ENCODE measurements at places on chromosomes 5 and 9. TPM values are rescaled to one million over a fixed set of nuclear protein-coding genes. Genes with fewer than 3 reads are reported as not detected.

GRCh38 chr9:136613824-136614371, 48.8 kb upstream of the EGFL7 start:
- DNase-seq: no peak

DNA sequence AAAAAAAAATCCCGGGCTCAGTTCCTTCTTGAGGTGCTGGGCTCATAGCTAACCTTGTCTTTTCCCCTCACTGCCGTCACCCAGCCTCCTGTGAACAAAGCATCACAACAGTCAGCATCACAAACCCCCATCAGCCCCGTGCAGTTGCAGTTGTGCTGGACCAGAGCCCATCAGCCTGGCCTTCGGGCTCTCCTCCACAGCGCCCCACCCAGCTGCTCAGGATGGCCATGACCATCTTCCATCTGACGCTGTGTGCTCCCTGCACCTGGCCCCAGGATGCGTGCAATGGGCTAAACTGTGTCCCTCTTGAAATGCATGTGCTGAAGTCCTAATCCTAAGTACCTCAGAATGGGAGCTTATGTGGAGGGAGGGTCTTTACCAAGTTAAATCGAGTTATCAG, 48.1 kb downstream of the NSUN2 start:
- DNase-seq: no peak

DNA sequence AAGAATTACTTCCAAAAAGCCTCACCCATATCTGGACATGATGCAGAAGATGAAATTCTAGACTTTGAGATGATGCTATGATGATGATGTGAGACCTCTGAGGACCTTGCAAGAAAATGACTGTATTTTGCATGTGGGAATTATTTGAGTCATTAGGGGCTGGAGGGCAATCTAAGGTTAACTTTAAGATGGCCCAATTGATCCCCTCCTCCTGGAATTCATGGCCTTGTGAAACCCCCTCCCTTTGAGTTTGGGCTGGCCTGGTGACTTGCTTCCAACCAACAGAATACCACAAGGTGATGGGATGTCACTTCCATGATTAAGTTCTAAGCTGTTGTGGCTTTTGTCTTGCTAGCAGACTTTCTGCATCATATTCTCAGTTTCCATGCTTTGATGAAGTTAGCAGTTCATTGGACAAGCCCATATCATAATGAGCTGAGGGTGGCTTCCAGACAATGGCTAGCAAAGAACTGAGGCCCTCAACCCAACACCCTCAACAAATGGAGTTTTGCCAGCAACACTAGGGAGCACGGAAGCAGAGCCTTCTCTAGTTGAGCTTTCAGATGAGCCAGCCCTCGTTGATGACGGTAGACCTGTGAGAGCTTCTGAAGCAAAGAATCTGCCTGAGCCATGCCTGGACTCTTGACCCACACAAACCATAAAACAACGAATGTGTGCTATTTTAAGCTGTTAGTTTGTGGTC, 7.4 kb upstream of the AMACR start:
- peak; percentile 63 for DNase-seq

DNA sequence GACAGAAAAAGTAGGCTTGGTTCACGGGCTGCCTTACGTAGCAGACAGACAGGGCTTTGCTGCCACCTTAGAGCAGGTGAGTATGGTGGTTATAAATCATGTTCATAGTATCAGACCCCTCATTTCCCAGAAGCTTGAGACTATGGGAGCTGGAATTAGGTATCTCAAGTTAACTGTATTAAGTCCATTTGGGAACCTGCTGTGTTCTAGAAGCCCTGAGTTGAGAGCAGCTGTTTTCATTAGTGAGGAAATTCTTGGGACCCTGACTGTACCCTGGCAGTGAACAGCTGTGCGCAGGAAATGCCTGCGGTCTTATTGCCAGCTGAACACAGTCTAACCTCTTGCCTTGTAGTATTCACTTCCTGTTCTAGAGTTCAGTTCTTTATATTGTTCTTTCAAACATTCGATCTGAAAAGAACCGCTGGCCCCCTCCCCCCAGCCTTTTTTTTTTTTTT, 29.8 kb downstream of the UGCG start:
- DNase-seq: peak; percentile 72

PPP1R26 gene
- 3.5 TPM for total RNA-seq

PCDHGC3 gene
- total RNA-seq: not detected

GRCh38 chr5:174608631-174609097, 115.7 kb upstream of the MSX2 start:
- peak; percentile 13 for DNase-seq

DNA sequence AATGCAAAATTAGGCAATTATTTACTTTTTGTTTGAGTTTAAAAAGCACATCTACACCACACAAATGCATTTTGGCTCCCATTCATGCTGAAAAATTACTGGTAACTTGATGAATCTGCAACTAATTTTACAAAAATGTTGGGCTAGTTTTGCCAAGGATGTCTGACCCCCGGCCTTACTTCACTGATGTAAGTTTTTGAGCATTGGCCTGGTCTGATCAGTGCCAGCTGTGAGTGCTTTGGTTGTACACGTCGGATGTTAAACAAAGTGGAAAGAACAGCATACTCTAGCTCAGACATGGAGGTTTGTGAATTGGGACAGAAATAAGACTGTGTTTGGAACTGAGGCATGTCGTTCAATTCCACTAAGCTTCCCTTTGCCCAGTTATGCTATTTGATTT, 1044.2 kb downstream of the TLE4 start:
- no peak for DNase-seq

DNA sequence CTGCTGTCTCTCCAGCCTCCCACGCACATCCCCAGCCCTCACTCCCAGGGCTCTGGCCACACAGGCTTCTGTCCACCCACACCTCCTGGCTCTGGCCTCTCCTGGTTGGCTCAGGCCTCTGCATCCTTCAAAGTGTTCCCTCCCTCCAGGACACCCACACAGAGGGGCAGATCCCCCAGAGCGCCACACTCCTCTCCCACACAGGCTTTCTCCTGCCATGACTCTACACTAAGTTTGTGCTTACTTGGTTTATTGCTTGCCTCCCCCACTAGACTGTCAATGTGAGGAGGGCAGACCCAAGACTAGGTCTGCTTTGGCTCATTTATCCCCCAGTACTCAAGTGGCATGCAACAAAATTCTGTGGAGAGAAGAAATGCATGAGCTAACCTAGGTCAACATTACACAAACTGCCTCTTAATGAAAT, 67.0 kb upstream of the SPOCK1 start:
- no peak for DNase-seq

DNA sequence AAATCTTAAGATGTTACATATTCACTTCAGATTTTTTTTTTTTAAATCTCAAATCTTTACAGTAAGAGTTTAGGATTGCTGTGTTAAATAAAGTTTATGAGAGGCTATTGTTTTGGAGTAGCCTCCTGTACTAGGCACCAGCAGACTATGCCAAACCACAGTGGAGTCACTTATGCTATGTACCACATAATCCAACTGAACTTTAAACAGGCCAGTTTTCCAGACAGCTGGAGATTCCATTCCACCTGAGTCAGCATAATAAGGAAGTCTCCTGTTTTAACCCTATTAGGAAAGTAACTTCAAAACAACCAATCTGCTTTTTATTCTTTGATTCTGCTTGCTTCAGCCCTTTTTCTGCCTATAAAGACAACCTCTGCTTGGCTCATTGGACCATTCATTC, 205.2 kb downstream of the CSNK1G3 start:
- DNase-seq: no peak

DNA sequence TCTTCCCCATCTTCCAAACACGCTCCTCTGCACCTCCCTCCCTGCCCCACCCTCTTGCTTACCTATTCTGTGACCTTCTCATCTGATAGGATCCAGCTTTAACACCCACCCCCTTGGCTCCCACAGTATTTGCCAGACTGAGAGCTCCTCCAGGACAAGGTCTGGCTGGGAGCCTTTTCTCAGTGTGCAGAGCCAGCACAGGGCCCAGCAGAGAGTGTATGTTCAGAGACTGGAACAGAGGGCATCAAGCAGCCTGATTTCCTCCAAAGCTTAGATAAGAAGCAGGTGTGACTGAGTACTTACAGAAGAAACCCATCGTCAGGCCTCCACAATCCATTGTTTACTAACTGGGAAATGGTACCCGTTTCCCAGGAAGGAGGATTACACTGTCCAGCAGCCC, 26.6 kb downstream of the LHX6 start:
- DNase-seq: no peak

GPR151 gene
- not detected for total RNA-seq

DCP2 gene
- 102 TPM for total RNA-seq

P4HA2 gene
- total RNA-seq: 6.1 TPM

LCN12 gene
- total RNA-seq: 2.1 TPM

- DNase-seq: no peak
These were observed 32.2 kb downstream of the PRLR start for GRCh38 chr5:35198075-35198474.

DNA sequence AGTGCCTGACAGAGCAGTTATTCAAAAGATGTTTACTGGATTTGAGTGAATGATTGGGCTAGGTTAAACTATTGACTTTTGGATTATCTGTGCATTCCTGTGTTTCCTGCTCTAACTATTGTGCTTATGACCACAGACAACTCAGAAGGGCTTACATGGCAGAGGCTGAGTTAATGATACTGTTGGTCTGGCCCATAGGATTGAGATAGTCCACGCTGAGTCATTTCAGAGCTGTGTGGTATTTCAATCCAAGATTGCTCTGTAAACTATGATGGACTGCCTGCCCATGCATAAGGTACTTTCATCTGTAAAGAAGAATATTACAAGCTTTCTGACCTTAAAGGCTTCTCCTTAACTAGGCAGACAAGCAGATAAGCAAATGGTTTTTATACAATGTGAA, 49.1 kb upstream of the SLIT3 start:
- DNase-seq: no peak

TAF7 gene
- total RNA-seq: 54.6 TPM

GRCh38 chr9:133167769-133168168, 4.1 kb upstream of the GBGT1 start:
- no peak for DNase-seq

DNA sequence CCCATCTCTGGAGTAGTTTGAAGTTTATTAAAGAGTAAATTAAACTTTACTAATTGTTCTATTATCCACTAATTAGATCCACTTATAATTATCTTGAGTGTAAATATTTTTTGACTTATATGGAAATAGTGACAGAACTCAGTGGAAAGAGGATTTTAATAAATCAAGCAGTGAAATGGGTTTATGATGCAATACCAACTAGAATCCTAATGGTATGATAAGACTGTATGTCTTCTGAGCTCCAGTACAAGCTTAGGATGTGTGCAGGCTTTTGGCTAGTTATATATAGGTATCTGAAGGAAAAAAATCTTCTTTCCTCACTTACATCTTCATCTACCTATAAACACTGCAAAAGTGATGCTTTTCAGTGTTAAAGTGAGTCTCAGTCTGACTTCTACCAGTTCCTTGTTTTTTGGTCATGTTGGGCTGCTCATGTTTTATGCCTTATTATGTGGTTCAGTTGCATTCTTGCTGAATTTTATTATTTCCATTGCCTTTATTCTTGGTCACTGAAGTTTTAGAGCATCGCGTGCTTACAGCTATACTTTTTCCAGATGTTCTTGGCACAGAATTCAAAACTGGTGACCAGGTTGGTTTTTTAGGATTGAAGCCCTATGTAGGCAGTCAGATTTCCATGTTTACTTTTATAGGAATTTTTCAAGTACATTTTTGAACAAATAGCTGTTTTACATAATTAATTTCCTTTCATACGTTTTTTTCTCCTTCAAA, 30.5 kb downstream of the XRCC4 start:
- no peak for DNase-seq

GRCh38 chr9:94685359-94685758, 41.1 kb upstream of the AOPEP start:
- DNase-seq: no peak

FAM170A gene
- total RNA-seq: not detected

SLC1A3 gene
- total RNA-seq: not detected

DNA sequence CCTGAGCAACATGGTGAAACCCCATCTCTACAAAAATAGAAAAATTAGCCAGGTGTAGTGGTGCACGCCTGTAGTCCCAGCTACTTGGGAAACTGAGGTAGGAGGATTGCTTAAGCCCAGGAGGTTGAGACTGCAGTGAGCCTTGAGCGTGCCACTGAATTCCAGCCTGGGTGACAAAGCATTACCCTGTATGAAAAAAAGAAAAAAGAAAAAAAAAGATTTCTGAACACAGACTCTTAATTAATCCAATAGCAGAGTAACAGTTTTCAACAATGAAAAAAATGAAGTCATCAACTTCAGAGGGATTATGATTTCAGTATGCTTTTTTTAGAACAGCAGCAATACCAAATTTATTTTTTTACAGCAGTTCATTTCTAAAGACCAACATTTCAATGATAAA, 118.8 kb upstream of the TNPO1 start:
- no peak for DNase-seq

SMIM33 gene
- total RNA-seq: 1.5 TPM

DNA sequence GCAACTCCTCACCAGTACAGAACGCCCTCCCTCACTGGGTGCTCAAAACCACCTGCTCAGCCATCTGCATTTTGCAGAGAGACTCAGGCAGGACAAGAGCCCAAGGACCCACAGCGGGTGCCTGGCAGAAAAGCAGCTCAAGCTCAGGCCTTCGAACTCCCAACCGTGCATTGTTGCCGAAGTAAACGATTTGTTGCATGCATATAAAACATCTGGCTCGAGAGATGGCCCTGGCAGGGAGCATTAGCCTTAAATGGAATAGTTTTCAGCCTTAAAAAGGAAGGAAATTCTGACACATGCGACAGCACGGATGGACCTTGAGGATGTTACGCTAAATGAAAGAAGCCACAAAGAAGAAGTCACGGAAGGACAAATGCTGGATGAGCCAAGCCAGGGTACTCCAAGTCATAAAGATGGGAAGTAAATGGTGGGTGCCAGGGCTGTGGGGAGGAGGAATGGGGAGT, 160.4 kb upstream of the PHYKPL start:
- DNase-seq: no peak

TUBB4B gene
- total RNA-seq: 320 TPM

DNA sequence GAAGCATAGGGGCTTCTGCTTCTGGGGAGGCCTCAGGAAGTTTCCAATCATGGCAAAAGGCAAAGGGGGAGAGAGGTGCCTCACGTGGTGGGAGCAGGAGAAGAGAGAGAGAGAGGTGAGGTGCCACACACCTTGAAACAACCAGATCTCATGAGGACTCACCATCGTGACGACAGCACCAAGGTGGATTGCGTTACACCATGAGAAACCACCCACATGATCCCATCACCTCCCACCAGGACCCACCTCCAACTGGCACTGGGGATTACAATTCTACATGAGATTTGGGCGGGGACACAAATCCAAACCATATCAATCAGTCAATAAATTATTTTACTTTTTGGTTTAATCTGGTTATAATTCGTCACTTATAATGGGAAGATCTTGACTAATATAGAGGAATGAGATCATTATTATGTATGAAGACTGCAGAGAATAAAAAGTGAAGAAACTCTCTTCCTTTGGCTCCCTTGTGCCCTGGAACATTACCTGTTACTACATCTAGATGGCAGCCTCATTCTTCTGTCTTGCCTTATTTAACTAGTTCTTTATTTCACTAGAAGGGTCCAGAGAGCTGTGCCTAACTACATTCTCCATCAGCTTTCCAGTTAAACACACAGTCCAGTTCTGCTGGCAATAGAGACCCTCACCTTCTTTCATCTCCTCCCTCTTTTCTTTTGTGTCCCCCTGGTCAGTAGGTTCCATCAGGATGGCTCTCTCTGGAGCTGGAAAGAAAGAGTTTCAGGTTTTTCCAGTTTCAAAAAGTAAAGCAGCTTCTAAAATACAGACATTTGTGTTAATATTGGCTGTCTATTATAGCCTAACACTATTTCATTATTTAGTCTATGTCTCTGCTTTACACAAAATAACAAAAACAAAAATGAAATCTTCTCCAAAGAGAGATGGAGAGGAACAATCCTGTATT, 21.7 kb upstream of the SPINK7 start:
- no peak for DNase-seq

PCDHA3 gene
- total RNA-seq: not detected

All from activated CD4-positive, alpha-beta memory T cell treated with anti-CD3 and anti-CD28 coated beads for 36 hours (primary cell).